Left lobe of liver (tissue), 2 donors: ENCODE measurements at places on chromosomes 7 and 10.

GRCh38 chr10:70662362-70663220 is 9.7 kb upstream of the ADAMTS14 start:
- no peak for DNase-seq

- no peak for DNase-seq
Measured at GRCh38 chr7:30347226-30348082, 63.1 kb downstream of the ZNRF2 start.

DNA sequence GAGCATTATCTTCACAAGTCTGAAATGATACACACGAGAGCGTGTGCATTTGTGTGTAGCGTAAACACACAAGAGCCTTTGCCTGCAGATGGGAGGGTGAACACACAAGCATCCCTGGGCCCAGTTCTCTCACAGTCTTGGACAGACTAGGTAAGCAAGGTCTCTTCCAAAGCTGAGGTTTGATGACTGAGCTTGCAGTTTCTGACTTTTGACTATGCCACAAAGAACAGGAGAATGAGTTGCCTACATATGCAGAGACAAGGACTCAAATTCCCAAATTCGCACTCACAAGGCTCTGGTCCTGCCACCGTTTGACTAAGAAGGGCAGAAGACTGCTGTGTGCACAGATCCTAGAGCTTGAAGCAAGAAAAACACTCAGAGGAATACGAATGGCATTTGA is 55.8 kb downstream of the FAM53B start:
- DNase-seq, result no peak

DNA sequence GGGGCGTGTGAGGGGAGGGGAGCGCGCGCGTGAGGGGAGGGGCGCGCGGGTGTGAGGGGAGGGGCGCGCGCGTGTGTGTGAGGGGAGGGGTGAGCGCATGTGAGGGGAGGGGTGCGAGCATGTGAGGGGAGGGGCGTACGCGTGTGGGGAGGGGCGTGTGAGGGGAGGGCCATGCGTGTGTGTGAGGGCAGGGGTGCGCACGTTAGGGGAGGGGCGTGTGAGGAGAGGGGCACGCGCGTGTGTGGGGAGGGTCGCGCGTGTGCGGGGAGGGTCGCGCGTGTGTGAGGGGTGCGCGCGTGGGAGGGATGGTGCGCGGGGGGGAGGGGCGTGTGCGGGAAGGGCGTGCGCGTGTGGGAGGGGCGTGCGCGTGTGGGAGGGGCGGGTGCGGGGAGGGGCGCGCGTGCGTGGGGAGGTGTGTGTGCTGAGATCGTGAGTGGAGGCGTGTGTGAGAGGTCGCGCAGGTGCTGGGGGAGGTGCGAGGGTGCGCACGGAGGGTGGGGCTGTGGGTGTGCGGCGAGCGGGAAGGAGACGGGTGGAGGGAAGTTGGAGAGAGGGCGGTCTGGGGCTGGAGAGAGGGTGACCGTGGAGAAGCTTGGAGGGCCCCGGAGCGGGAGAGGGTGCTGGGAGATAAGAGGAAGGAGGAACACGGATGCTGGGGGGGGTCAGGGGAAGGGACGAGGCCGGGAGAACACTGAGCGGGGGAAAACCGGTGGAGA is 19.7 kb downstream of the MXI1 start:
- peak; percentile 82 for DNase-seq

GRCh38 chr10:29083096-29083495 is 205.8 kb upstream of the LYZL1 start:
- DNase-seq, result no peak

GRCh38 chr10:99598781-99599509 is 21.3 kb downstream of the SLC25A28 start:
- no peak for DNase-seq

DNA sequence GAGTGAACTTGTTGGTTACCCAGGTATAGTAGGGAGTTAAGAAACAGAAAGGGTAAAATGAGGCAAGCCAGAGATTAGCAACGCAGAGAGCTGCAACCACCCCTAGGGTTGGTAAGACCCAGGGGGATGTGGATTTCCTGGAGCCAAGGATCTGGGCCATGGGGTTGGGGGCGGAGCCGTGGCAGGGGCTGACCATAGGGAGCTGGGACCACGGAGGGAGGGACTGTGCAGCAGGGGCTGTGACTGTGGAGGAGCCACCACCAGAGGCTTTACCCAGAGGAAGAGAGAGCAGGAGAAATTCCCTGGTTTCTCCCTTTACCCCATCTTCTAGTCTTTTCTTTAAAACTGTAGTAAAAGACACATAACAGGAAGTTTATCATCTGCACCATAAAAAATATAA is 58.6 kb upstream of the BAIAP2L1 start:
- DNase-seq, result no peak

DNA sequence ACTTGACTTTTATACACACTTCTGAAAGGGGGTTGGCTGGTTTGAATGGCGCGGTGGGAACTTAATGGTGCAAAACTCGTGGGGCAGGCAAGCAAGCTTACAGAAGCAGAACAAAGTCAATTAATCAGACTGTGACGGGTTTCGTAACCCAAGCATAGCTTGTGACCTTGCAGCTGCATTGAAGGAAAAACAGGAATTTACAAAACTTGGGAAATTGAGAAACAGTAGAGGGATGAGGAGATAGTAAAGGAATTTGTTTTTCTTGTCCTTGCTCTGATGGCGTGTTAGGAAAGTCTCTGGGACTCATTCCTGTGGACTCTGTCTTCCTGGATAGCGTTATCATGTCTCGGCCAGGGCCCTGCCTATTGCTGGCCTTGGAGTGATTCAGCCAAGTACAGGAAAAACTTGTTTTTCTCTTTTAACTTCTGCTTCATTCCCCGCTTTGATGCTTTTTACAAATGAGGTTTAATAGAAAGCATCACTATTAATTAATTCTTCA is 220.0 kb upstream of the KCND2 start:
- no peak for DNase-seq

- no peak for DNase-seq
Measured at GRCh38 chr7:20269726-20270125, 52.5 kb upstream of the MACC1 start.

- DNase-seq, result no peak
Measured at GRCh38 chr7:40219917-40220316, 85.1 kb downstream of the SUGCT start.

- no peak for DNase-seq
Measured at GRCh38 chr10:123835575-123835974, 56.0 kb downstream of the CPXM2 start.

DNA sequence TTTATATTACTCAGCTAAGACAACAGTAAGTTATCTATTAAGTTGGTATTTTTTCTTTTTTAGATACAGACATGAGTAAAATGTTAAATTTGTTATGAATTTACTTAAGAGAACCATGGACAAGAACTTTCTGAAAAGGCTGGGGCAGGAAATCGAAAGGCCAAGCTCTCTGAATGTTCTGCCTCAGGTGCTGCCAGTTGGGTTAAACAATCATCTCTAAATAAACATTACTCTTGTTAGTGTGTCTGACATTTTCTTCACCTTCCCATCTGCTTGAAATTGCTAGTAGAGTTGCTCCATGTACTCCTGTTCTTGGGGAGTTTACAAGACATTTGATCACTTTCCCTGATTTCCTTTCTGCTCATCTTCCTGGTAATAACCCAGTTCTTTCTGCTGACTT is 87.5 kb downstream of the ANKRD7 start:
- DNase-seq, result no peak

DNA sequence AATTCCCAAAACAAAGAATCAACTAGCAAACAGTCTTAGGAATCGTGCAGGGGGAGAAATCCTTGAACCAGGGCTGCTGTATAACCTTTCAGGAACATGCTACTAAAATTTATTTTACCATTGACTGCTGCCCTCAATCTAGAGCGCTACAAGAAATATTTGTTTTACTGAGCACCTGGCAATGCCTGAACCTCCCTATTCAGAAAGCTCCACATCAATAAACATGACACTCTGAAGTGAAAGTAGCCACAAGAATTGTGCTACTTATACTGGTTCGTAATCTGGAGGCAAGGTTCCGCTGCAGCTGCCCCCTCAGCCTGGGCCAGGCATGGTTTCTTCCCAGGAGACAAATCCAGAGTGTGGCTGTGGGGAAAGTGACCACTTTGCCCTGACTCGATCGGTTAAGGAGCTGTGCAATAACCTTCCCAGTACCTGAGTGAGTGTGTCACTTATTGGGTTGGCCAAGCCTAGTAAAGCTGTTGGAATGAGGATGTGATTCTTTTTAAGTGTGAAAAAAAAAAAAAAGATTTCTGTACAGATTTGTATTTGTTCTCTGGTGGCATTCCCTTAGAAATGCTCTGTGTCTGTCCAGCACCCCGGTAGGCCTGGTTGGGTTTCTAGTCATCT is 7.7 kb downstream of the VWA2 start:
- no peak for DNase-seq

DNA sequence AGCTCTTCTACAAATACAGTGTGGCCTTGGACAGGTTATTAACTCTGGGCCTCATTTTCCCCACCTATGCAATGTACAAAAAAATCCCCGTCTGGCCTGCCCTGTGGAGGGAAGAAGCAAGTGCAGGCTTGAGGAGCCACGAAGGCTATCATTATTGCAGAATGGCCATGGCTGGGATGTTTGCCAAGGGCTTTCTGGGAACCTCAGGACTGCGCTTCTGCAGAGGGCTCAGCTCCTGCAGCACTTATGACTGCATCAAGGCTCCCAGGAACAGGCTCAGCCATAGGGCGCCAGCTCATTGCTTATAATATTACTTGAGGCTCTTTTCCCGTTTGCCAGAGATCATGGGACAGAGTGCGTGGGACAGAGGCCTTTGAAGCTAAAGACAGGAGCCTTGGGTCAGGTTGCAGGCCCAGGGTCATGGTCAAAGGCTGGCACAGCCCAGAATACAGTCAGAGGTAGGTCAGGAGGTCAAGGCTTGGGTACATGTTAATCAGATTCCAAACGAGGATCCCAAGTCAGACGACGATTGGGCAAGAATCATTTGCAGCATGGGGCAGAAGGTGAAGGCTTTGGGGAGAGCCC is 20.6 kb upstream of the C10orf105 start:
- no peak for DNase-seq

GRCh38 chr10:71188201-71188600 is 24.2 kb upstream of the UNC5B start:
- DNase-seq, result no peak

DNA sequence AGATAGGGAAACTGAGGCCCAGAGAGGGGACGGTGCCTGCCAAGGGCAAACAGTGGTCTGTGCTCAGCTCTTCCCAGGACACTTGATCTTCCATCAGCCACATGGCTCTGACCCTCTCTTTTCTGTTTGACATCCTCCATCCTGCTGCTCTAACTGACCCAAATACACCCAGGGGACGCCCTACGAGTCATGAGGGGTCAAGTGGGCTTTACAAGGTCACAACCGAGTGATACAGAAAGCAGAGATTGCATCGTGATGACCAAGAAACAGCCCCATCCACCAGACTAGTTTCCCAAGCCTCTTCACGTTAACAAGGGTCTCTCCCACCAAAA is 131.2 kb upstream of the UNC5B start:
- DNase-seq, result no peak

DNA sequence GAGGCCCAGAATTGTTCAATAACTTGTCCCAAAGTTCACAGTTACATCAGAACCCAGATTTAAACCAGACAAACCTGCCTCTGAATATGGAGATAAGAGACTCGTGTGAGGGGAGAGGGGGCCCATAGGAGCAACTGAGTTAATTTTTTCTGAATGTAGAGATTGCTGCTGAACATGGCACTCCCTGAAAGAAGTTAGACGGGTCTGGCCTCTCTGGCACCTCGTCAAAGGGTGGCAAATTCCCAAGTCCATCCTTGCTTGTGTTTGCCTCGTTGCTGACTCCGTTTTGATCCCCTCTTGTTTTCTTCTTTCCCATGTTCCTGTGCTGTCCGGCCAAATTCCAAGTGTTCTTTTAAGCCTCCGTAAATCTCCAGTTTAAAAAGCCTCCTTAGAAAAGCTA is 35.2 kb upstream of the YAE1 start:
- no peak for DNase-seq

GRCh38 chr10:118408181-118408580 is 66.1 kb upstream of the FAM204A start:
- no peak for DNase-seq

- DNase-seq, result peak; percentile 80
Measured at GRCh38 chr10:46228563-46229071, 58.2 kb upstream of the ANTXRL start.

DNA sequence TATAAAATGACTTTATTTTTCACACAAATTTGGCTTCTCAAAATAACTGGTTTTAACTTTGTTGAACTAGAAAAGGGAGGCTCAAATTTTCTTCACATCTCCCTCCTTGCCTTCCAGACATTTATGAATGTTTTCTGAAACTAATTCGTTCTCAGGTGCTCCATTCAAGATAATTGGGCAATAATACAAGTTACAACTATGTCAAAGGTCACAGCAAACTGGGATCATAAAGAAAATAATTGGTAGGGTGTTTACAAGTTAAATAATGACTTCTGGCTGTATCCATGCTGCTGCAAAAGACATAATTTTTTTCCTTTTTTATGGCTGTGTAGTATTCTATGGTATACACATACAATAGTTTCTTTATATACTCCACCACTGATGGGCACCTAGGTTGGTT is 75.3 kb downstream of the MINPP1 start:
- no peak for DNase-seq

- DNase-seq, result no peak
Measured at GRCh38 chr7:97439637-97440214, 292.2 kb upstream of the TAC1 start.

DNA sequence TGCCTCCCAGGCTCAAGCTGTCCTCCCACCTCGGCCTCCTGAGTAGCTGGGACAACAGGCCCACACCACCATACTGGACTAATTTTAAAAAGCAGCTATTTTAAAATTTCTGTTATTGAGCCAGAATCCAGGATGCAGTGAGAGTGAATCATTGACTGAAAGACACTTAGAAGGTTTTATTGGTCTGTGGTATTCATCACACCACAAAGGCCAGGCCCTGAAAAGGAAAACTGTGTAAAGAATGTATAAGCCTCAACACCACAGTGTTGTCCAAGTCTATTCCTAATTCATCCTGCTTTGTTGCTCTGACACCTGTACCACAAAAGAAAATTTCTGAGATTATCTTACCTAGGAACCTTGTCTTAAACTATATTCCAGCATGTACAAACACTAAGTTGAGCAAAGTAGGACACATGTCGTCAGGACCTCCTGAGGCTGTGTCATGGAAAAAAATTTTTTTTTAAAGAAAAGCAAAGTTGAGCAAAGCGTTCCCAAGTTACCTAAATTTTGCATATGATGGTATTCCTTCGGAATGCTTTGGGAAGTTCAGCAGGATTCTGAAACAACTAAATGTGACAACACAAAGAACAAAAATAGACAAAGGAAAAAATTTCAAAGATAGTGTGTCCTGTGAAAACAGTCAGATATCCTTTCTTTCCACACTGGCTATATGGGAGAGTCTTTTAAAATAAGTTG is 129.6 kb upstream of the MKLN1 start:
- DNase-seq, result no peak
